ENCODE measurements at places on chromosomes 4 and X.

DNA sequence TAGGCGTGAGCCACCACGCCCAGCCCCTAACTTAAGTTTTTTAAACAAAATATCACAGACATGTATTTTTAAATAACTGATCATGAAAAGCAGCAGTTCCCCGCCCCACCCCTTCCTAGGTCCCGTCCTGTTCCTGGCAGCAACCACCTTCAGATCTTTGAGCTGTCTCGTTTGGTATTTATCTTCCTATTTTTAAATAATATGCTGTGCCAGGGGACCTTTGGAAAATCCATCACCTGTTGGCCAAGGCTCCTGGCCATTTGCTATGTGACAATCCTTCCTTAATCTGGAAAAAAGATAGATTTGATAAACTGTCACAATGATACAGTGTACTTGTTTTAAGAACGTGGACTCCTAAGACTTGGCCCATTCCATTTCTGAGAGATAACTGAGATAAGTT is 10.7 kb downstream of the GATB start:
- DNase-seq, result no peak

DNA sequence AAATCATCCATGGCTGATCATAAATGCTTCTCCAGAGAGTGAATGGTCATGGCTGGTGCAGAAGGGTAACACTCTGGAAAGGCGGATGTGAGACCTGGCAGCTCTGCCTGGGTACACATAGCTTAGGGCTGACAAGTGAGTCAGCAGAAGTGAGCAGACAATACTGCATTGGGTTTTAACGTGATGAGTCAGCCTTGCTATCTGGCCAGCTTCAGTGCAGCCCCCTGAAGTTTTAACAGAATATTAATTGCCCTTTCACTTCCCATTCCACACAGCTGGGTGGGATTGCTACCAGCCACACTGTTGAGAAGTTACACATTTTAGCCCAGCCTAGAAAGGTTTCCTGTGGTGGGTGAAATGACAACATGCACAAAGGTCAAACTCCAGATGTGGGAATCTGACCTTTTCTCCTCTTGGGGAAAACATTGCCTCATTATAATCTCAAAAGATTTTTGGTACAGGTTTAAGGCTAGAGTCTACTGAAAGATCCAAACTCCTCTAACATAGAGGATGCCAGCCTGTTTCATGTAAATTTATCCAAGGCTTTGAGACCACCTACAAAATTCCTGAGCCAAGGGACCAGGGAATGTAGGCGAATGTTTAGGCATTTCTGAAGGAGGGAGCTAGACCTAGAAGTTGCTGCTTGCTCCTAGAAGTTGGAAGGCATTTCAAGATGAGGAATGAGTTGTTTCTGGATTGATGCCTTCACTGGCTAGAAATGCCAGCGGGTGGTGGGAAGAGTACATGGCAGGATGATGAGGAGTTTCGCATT is 230.3 kb upstream of the PGRMC2 start:
- no peak for DNase-seq

GRCh38 chr4:133584714-133585113 is 435.6 kb downstream of the PCDH10 start:
- DNase-seq, result no peak

- no peak for DNase-seq
Measured at GRCh38 chrX:100698551-100698950, 33.4 kb downstream of the SYTL4 start.

DNA sequence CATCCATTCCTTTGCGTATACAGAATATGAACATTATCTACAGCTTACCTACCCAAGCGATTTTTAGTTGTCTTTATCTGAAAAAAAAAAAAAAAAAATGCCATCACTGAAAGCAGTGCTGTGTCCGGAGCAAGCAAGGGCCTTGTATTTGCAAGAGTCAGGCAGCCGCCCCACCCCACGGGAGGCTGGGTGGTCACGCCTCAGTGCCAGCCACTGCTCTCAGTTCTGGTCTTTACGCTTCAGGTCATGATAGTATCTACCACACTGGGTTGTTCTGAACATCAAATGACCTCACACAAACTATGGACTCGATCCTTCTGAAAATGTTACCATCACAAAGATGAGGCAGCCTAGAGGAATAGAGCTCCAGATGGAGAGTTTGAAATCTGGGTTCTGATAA is 62.7 kb upstream of the HELT start:
- no peak for DNase-seq

- no peak for DNase-seq
Measured at GRCh38 chr4:113694008-113694407, 67.5 kb downstream of the CAMK2D start.
